ENCODE measurements at places on chromosomes 2 and 18.

DNA sequence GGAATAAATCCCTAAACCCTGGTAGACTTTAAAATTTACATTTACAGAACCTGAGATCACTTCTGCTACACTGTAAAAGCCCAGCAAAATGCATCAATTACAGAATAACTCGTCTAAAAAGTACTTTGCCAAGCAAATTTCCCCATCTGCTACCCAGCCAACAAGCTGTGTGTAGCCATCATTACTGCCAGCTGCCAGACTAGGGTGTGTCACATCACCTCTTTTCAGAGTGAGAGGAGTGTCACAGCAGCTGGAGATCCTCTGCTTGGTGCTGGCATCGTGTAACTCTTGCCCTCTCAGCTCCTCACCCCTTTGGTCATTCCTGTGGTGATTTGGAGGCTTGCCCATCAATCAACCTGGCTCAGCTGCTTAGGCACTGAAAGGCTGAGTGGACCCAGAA is 340.4 kb upstream of the MMADHC start:
- DNase-seq, result no peak

DNA sequence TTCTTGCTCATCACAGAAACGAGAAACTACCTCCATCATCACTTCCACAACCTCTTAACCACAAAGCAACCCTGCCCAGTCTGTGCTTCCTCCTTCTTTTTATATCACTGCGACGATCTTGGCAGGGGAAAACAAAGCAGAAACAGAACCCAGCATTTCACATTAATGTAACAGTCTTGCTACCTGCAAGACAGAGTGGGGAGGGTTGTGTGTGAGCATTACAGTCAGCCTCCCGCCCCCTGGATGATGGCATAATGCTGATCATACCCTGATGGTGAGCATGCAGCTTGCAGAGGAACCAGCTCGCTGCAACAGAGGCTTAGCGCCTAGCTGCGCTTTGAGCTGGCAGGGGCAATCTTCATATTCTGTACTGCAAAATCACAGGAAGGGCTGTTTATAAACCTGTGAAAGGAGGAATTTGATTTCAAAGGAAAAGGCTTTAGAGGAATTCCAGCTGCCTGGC is 376.1 kb downstream of the IRS1 start:
- no peak for DNase-seq

- no peak for DNase-seq
These were observed 1347.2 kb upstream of the DDX18 start for GRCh38 chr2:116467243-116467642.

GRCh38 chr2:64861452-64862397 is 127.5 kb upstream of the SLC1A4 start:
- DNase-seq, result no peak

DNA sequence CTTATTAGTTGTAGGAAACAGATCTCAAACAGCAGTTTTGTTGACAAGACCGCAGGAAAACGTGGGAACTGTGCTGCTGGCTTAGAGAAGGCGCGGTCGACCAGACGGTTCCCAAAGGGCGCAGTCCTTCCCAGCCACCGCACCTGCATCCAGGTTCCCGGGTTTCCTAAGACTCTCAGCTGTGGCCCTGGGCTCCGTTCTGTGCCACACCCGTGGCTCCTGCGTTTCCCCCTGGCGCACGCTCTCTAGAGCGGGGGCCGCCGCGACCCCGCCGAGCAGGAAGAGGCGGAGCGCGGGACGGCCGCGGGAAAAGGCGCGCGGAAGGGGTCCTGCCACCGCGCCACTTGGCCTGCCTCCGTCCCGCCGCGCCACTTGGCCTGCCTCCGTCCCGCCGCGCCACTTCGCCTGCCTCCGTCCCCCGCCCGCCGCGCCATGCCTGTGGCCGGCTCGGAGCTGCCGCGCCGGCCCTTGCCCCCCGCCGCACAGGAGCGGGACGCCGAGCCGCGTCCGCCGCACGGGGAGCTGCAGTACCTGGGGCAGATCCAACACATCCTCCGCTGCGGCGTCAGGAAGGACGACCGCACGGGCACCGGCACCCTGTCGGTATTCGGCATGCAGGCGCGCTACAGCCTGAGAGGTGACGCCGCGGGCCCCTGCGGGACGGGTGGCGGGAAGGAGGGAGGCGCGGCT is at the start of gene TYMS:
TSS of gene TYMS (plus strand) at position 343 of the 690 bp plus-strand sequence. CDS start at position 433, 90 bp downstream.
- DNase-seq, result peak; percentile 33

DNA sequence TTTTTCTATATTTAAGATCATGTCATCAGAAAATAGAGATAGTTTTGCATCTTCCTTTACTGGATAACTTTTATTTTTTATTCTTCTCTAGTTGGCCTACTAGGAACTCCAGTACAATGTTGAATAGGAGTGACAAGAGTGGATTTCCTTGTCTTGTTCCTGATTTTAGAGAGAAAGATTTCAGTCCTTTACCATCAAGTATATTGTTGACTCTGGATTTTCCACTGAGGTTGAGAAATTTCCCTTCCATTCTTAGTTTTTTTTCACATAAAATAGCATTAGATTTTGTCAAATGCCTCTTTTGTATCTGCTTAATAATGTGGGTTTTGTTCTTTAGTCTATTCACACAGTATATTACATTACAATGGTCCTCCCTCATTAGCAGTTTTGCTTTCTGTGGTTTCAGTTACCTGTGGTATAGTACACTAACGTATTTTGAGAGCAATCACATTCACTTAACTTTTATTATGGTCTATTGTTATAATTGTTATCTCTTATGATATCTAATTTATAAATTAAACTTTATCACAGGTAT is 105.5 kb downstream of the THADA start:
- no peak for DNase-seq

DNA sequence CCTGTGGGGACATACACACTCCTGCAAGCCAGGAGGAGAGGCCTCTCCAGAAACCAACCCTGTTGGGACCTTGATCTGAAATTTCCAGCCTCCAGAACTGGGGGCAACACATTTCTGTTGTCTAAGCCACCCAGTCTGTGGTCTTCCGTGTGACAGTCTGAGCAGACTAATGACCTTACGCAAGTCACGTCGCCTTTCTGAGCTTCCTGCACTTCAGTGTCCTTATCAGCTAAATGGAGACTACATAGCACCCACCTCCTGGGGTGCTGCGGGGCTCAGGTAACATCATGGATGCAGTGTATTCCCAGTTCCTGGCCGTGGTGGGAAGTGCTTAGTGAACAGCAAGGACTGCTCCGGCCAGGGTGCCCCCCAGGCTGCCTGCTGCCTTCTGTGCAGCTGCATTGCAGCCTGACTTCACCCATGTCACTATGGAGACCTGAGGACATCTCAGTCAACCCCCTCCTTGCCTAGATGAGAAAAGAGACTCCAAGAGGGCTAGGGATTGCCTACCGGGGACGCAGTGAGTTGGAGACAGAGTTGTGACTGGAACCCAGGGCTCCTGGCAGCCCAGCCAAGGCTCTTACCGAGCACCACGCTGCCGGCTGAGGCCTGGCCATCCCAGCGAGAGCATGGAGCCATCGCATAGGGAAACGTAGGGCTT is 61.2 kb upstream of the FZD5 start:
- no peak for DNase-seq
